ENCODE measurements at places on chromosomes 6 and 20. TPM values are rescaled to one million over a fixed set of nuclear protein-coding genes. Genes with fewer than 3 reads are reported as not detected.

The MUCL3 gene
- total RNA-seq, result not detected

The TMEM217 gene
- 5.7 TPM for total RNA-seq

The BMP2 gene
- total RNA-seq, result not detected

The PAK5 gene
- total RNA-seq, result not detected

The KDM1B gene
- 8.6 TPM for total RNA-seq

The HMGCLL1 gene
- not detected for total RNA-seq

The SCUBE3 gene
- 0.12 TPM for total RNA-seq

The C6orf52 gene
- total RNA-seq, result 2.5 TPM

The OR2H2 gene
- total RNA-seq, result not detected

The ROS1 gene
- total RNA-seq, result not detected

The LAMP5 gene
- not detected for total RNA-seq

The PXT1 gene
- total RNA-seq, result not detected

The TMEM74B gene
- 0.45 TPM for total RNA-seq

The NUS1 gene
- 20.5 TPM for total RNA-seq

The WFDC5 gene
- not detected for total RNA-seq
